ENCODE measurements at places on chromosomes 3 and 15.

GRCh38 chr3:150396956-150397550 lies 11.0 kb upstream of the TSC22D2 start:
- no peak for DNase-seq

DNA sequence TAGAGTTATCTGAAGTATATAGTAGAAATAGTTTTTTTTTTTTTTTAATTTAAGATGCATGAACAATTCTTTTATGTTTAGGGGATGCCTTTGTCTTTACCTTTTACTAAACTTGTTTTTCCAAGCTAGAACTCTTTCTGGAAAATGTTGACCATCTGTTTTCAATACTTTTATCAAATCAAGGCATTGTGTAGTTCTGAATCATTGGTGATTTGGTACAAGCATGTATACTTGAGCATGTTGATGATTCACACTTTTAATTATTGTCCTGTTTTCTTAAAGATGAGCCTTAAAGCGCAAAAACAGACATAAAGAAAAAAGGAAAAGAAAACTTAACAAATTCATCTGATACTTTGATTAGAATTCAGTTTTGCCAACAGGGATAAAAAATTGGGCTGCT lies 28.3 kb downstream of the PDCD6IP start:
- DNase-seq = no peak

- no peak for DNase-seq
These were observed 45.9 kb downstream of the SUMF1 start for GRCh38 chr3:4421121-4421520.

- DNase-seq = no peak
These were observed 420.5 kb upstream of the WNT5A start for GRCh38 chr3:55907616-55908015.

DNA sequence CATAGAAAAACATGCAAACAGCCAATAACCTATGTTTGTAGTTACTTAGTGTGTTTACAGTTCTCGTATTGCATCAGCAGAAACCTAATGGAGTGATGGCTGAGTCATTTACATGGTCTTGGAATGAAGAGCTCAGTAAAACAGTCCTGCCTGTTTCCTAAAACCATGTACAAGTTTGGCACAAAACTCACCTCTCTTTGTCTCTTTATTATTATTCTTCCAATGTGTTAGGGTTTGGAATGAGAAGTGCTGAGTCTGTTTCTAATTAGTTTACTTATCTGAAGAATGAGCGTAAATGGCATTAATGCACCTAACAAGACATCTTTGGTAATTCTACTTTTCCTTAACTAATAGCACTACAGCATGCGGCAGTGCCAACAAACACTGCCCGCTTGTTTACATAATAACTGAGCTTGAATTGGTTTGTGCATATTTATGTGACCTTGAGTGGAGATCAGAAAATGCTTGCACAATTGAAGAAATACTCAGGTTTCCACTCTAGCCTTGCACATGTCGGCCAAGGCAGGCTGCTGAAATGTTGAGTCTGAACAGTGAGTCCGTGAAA lies 385.4 kb upstream of the SEMA6D start:
- DNase-seq = no peak

- DNase-seq = no peak
These were observed 17.2 kb downstream of the CCDC33 start for GRCh38 chr15:74253211-74253921.

DNA sequence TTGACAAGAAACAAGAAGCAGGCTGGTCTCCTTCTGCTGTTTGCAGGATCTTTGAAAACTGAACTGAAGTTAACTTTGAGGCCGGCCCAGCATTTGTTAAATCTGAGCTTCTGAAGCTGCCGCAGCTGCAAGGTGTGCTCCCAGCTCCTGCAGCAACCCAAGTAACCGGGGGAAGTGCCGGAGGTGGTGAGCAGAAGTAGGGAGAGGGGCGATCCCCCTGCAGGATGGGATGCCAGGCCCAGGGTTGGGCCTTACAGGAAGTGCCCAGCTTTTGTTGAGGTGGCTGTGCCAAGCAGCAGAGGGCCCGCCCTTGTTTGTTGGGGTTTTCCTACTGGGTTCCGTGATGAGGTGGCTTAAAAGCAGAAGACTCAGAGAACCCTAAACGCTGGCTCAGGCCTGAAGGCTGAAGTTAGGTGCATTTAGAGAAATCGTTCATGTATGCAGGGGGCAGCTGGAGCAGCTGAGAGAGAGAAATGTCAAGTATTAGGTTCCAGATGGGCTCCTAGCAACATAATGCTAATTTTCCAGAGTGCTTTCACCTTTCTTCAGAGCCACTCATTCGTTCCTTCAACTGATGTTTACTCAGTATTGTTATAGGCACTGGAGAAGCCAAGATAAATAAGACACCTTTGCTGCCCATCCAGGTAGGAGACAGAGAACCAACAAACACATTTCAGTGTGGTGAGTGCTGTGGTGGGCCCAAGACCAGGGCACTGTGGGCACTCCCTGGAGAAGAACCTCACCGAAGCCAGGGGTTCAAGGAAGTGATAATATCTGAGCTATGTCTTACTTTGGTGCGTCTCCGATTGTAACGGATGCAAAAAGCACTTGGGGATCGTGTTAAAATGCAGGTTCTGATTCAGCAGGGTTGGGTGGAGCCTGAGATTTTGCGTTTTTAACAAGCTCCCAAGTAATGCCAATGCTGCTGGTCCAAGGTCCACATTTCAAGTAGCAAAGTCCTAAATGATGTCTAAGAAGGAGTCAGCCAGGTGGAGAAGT lies 42.2 kb upstream of the PLCL2 start:
- peak; percentile 45 for DNase-seq

DNA sequence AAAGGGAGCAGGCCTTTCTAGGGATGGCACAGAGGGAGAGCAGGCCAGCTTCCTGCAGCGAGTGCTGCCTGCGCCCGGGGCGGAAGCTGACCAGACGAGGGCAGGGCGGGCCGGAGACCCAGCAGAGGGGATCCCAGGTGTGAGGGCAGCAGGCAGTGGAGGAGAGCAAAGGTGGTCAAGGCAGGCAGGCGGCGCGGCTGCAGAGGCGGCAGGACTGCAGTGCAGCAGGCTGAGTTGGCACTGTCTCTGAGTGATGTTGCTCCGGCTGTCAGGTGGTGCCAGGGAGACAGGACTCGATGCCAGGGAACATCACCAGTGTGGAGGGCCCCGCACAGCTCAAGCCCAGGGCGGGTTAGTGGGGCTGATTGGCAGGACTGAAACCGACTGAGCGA lies 22.3 kb upstream of the PLXNA1 start:
- DNase-seq = no peak

DNA sequence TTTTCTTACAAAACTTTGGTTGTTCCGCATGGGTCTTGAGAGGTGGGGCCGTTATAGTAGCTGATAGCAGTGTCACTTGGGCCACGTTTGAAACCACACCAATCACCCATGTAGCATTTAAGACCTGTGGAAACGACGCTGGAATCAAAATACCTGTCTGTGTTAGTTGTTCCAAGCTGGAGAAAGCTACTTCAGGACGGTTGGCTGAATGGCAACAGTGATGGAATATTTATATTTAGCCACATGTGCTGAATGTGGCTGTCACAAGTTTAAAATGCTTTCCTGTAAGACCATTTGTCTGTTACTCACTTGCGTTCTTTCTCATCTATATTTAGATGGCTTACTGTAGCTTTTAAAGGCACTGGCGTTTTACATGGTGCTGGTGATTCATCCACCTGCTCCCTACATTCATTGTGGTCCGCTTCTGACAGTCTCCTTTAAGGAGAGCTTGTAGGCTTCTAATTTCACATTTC lies 1.4 kb downstream of the DNAJA4 start:
- DNase-seq = no peak

DNA sequence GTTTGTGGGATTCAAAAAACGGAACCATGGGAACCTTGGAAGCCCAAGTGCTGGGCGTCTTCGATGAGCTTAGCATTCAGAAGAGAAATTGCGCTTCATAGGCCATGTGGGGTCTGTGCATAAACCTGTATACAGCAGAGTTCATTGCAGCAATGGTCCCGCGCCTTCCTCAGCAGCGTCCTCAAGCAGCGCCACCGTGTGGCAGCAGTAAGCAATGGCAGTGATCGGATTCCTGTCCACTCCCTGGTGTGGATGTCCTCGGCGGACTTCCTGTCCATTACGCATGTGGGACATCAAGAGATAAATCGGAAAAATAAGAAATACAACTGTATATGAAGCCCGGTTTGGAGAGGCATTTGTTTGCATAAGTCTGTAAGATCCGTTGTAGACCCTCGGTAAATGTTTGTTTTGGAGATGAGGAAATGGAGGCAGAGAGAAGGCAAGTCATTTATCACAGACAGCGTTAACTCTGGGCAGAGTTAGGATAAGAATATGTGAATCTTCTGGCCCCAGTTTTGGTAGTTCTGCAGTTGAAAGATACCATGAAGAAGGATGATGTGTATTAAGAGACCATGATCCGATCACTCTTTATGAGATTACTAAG lies 57.7 kb downstream of the CNTN4 start:
- no peak for DNase-seq

DNA sequence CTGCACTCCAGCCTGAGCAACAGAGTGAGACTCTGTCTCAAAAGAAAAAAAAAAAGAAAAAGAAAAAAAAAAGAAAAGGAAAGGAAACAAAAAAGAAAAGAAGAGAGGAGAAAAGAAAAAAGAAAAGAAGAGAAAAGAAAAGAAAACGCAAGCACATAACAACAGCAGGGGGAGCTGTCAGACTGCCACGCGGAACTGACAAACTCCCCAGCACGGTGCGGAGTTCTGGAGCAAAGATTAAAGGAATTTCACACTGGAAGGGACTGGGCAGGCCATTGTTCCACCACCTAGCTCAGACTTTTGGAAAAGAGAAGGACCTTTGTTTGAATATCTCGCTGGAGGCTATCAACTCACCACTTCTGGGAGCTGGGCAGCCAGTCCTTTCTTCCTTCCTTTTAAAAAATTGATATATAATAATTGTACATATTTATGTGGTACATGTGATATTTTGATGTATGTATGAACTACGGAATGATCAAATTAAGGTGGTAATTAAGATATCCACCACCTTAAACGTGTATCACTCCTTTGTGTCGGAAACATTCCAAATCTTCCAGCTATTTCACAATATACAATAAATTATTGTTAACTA lies 40.5 kb downstream of the DPPA2 start:
- DNase-seq = no peak

DNA sequence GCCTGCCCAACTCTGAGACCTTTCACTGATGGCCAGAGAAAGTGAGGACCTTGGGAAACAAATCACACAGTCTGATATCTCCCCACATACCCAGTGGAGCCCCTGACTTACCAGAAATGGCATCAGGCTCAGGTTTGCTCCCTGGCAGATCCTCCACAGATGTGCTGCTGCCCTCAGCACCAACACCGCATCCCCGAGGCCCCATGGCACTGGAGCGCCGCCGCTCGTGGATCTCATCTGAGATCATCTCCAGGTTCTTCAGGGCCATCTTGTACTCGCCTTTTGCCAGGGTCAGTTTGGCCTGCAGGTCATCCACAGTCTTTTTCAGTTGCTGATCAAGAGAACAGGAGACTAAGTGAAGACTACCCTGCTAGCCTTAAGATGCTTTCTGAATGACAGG lies 52.7 kb downstream of the CAPN7 start:
- DNase-seq = no peak

DNA sequence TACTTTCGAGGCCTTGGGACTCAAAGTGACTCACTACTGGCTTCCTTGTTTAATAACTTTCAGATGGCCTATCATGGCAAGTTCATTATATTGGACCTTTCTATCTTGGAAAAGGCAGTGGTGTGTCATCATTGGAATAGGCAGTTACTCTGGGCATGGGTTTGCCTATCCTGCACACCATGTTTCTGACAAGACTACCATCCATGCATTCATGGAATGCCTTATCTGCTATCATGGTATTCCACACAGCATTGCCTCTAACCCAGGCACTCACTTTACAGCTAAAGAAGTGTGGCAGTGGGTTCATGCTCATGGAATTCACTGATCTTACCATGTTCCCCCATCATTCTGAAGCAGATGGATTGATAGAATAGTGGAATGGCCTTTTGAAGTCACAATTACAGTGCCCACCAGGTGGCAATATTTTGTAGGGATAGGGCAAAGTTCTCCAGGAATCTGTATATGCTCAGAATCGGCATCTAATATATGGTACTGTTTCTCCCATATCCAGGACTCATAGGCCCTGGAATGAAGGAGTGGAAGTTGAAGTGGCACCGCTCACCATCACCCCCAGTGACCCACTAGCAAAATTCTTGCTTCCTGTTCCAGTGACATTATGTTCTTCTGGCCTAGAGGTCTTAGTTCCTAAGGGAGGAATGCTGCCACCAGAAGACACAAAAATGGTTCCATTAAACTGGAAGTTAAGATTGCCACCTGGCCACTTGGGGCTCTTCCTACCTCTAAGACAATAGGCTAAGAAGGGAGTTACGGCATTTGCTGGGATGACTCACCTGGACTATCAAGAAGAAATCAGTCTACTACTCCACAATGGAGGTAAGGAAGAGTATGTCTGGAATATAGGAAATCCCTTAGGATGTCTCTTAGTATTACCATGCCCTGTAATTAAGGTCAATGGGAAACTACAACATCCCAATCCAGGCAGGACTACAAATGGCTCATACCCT lies 1161.4 kb downstream of the SI start:
- DNase-seq = no peak

DNA sequence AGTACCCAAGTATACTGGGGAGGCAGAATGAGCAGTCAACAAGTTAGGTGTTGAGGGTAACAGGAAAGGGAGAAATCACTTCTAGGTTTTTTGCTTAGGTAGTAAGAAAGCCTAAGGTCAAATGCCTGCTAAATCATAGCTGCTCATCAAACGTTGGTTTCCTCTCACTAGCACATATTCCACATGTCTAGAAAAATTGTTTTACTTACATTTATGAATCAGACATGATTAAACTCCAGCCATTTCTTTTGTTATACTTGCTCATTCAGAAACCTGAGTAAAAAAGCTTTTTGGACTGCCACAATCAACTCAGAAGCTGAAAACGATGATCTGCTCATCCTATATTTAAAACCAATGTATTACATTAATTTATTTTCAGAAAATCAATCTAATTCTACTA lies 40.2 kb downstream of the SLC9A9 start:
- DNase-seq = no peak

- no peak for DNase-seq
These were observed 29.4 kb upstream of the AP4E1 start for GRCh38 chr15:50879016-50879617.

DNA sequence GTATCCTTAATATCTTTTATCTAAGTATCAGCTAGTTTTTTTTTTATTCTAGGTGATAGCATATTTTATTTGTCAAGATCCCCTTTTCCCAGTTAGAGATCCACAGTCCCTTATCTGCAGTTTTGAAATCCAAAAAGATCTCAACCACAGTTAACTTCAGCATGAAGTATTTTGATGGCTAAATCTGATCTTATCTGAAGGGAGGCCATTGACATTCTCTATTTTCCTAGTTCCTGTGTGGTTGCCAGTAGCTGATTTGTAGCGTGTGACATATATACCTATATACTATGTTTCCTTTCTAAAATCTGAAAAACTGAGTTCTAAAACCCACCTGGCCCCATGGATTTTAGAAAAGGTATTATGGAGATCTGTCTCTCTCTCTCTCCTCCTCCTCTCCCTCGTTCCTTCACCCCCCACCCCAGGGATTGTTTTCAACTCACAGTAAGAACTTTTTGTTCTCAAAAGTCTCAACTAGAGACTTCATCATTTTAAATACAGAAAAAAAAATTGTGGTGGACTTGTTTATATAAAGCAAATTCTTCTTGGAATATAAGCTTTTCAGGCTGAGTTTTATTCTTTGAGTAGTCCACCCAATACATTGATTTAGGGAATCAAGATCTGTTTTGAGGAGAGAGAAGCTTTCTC lies 12.3 kb downstream of the TCF12 start:
- DNase-seq = no peak

GRCh38 chr3:123750659-123751420 lies 133.3 kb downstream of the MYLK start:
- DNase-seq = no peak

Measured in effector CD8-positive, alpha-beta T cell (primary cell).